Amygdala (tissue), 56 donors: ENCODE measurements at places on chromosomes 16 and 17.

- no peak for DNase-seq
Measured at GRCh38 chr16:85028685-85029407, 1.3 kb downstream of the KIAA0513 start.

DNA sequence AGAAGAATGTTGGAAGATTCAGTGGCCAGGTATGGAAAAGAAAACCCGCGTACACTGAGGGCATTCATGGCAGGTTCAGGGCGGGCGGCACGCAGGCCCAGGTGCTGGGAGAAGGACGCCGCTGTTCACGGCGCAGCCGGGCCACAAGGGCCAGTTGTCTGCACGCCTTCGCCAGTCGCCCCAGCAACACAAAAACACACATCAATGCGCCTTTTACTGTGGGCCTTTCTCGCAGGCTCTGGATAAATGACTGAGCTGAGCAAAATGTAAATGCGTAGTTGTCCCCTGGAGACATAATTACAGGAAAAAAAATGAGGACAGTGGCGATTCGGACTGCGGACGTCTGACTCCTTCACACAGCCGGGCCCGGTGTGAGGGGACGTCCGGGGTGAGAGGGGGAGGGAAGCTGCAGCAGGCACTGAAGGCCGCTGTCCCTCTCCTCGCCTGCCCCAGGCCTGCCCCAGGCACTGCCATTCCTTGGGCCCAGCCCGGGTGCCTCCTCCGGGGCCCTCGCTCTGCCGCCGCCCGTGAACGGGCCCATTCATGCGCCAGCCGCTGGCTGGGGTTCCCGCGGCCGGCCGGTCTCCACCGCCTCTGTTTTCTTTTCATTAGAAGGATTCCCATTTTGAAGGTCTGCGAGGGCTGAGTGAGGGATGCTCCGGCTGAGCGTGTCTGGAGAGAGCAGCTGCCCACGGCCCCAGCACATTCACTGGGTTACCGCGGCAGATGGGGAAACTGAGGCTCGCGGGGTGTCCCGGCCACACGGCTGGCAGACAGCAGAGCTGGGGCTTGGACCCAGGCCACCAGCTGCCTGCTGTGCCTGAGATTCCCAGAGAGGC lies 6.5 kb upstream of the ZNF469 start:
- DNase-seq: peak; percentile 64

DNA sequence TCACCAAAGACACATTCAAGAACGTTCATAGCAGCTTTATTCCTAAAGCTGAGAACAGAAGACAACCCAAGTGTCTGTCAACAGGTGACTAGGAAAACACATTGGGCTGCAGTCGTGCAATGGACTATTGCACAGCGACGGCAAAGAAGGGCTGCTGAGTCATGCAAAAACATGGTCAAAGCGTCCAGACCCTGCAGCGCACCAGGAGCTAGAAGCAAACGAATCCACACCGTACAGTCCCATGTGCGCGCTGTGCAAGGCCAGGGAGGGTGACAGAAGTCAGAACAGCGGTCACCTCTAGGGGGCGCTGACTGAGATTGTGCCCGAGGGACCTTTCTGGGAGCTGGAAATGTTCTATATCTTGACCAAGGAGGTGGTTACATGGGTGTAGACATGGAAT lies 266.4 kb downstream of the MAF start:
- DNase-seq: no peak

DNA sequence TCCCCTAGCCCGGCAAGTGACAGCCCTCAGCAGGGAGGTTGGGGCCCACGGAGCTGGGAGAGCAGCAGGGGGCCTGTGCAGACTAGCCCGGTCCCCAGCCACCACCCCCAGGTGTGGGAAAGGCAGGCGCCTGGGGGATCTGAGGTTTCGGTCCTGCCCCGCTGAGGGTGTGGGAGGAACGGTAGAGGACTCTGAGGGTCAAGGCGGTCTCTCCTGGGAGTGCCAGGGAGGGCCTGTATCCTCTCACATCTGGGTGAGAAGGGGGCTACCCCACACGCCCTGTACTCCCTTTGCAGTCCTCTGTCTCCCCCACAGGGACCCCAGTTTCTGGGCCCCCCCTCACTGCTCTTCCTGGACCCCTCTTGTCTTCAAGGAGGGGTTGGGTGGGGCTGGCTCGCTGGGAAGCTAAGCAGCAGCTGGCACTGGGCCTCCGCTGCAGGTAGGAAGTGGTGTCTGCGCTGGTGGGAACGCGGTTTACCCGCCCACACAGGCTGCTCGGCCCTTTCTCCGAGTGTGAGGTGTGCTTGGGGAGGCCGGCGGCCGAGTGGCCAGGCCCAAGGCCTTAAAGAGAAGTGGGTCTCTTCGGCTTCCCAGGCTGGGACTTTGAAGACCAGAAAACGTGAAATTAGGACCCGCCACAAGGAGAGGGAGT lies 15.4 kb downstream of the CD7 start:
- DNase-seq: no peak

DNA sequence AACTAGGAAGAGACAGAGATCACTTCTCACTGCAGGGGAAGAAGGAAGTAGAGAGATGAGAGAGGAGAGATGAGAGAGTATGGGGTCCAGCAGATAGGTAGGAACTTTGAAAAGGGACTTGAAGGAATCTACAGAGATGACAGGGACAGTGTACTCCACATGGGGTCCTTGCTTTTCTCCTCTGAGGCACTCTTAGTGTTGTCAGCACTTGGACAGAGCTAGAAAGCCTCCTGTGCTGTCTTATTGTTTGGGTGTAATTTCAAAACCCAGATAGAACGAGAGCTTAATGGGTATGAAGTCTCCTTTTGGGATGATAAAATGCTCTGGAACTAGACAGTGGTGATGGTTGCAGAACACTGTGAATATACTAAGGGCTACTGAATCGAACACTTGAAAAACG lies 65.2 kb downstream of the ASIC2 start:
- no peak for DNase-seq

- DNase-seq: no peak
Measured at GRCh38 chr16:69204172-69204571, 17.2 kb downstream of the SNTB2 start.

DNA sequence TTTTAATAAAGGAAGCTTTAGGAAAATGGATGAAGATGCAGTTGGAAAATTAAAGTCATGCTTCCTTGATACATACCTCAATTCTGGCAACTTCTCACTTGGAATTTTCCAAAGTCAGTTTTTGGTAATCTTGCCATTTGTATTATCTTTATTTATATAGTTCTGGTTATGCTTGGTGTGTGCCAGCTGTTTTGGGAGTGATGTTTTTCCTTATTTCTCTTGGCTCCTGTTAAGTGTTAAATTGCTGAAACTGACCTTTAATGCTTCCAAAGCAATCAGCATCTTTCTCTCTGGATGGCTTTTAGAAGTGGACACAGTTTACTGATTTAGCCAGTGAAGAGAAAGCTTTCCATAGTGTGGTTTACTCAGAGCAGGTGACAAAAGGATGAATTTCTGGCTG lies 70.1 kb upstream of the HAS3 start:
- no peak for DNase-seq

DNA sequence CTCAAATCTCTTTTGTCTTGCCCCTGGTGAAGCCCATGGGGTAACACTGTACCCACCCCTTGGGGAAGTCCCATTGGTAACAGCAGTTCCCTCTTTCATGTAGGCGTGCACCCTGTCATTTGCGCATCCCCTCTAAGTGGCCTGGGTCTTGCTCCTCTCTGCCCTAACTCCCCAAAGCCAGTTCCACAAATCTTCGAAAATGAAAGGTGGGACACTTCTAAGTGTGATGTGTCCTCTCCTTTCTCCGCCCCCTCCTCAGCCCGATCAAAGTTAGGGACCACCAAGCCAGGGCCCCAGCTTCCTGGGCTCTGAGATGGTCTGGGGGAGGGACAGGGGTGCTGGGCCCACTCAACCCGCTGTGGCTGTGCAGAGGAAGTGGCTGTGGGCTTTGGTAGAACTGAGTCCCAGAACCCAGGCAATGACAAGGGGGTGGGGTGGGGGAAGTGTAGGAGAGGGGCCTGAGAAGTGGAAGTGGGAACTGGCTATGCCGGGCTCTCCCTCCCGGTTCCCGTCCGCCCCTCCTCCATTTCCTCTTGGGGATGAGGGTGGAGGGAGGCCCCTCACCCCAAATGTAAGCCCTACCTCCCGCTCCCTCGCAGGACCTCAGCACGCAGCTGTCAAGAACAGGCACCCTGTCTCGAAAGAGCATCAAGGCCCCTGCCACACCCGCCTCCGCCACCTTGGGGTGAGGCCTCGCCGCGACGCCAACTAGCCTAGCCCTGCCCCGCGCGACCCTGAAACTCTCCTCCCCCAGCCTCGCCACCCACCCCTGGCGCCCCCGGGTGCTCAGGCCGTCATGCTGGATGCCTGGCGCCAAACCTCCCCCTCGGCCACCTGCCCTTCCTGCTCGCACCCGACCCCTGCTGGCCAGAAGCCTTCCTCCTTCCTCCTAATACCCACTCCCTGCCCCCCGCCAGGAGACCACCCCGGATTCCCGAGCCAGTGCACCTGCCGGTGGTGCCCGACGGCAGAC lies 8.7 kb downstream of the ABI3 start:
- DNase-seq: peak; percentile 38

DNA sequence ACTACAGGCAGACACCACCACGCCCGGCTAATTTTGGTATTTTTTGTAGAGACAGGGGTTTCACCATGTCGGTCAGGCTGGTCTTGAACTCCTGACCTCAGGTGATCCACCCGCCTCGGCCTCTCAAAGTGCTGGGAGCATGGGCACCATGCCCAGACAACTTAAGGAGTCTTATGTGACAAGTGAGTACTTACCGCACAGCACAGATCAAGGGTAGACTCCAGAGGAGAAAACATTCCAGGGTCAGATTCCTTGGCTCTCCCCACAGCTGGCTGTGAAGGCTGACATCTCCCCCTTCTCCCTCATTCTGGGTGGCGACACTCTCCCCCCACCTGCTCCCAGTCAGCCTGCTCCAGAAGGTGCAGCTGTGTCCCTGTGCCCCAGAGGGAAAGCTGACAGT lies 10.6 kb downstream of the ZSCAN10 start:
- DNase-seq: no peak

DNA sequence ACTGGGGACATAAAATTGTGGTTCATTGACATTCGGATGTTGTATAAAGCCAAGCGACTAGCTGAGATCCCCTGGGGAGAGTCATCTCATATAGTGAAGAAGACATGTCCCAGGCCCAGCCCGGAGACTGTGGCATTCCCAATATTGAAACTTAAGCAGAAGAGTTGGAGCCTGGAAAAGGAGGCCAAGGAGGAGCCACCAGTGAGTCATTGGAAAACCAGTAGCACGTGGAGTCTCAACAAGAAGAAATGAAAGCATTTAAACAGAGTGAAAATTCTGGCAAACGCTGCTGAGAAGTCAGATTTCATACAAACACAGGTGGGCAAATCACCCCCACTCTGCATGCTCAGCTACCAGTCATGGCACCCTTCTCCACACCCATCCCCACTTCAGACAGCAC lies 9.4 kb upstream of the ELAC2 start:
- no peak for DNase-seq

- DNase-seq: no peak
Measured at GRCh38 chr16:86823125-86823524, 244.8 kb downstream of the FOXL1 start.

- DNase-seq: no peak
Measured at GRCh38 chr16:3467921-3468320, 24.4 kb downstream of the NAA60 start.

DNA sequence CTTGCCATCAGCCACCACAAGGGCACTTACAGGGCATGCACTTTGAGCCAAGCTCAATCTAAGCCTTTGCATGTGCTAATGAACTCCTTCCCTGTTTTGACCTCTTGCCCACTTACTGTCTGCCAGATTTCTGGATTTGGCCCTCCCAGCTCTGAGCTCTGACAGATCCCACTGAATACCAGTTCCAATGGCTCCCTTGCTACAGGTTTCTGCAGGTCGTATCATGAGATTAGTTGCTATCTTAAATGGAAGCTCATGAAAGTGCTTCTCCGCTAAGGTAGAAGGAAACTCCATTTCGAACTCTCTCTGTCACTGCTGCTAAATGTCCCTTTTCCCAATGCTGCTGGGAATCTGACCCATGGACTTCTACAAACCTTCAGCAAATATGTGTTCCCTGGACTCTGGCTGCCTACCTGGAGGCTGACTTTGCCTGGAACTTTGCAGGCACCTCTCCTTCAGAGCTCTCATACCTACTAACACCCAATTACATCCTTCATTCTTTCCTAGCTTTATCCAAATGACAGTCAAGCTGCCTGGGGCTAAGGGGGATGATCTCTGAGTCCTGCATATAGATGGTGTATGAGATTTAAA lies 23.5 kb upstream of the TOB1 start:
- no peak for DNase-seq

GRCh38 chr17:67725373-67725791 lies 7.6 kb downstream of the NOL11 start:
- no peak for DNase-seq

DNA sequence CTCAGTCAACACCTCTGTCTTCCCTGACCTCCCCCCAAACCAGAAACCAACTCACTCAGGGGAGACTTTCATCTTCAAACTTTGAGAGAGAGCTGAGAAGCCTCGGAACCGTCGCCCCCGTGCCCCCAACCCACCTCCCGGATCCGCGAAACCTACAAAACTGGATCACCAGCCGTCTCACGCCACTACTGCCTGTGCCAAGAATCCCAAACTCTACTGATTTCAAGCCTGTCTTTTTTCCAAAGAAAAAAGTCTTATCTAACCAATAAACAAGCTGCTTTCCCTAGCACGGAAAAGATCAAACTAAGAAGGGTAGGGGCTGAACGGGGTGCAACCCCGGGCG lies 2.0 kb downstream of the AXIN2 start:
- no peak for DNase-seq

- DNase-seq: no peak
Measured at GRCh38 chr17:3892095-3892998, 506 bp downstream of the CAMKK1 start.

DNA sequence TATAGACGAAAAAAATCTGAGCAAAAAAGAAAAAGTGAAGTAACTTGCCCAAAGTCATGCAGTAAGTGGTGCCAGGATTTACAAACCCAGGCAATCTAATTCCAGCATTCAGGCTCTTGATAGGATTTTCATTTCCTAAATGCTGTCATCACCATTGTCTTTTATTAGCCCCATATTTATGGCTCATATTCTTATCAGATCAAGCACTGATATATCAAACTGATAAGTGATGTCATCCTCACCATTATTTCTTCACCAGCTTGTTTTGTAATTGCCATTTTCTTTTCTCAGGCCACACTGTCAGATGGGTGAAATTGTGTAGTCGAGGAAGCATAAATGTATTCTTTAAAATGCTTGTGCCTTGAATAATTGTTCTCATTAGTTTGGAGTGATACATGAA lies 1.3 kb downstream of the RAD51C start:
- no peak for DNase-seq

GRCh38 chr17:77466140-77466539 lies 325.4 kb downstream of the SEC14L1 start:
- DNase-seq: peak; percentile 28

DNA sequence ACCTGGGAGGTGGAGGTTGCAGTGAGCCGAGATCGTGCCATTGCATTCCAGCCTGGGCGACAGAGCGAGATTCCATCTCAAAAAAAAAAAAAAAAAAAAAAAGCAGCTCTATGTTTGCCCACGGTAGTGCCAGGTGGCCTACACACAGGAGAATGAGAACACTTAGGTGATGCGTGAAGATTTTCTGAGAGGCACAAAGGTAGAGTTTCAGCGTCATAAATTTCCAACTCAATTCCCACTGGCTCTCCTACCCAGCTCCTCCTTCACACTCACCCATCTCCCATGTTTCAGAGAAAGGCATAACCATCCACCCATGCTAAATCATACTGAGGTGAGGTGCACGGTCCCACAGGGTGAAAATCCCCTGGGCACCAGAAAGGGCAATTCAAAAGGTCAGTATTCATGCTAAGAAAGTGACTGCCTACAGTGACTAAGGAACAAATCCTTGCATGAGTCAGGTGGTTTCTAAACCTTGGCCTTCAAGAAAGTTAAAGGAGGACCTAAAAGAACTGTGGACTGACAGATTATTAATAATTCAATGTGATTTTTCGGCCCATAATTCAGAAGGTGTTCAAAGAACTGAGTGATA lies 4.8 kb downstream of the DCAKD start:
- no peak for DNase-seq

- DNase-seq: no peak
Measured at GRCh38 chr17:62692721-62693431, 65.4 kb downstream of the MRC2 start.
